Stimulated activated CD4-positive, alpha-beta T cell treated with anti-CD3 and anti-CD28 coated beads, Interleukin-4, amount 100 ng/mL, for 1 hour (primary cell): ENCODE measurements at places on chromosomes 12 and 14.

- no peak for DNase-seq
These were observed 548.6 kb upstream of the TBX3 start for GRCh38 chr12:115232455-115233156.

- no peak for DNase-seq
These were observed 41.9 kb upstream of the POC1B start for GRCh38 chr12:89567691-89568239.

- no peak for DNase-seq
These were observed 75.5 kb upstream of the RERGL start for GRCh38 chr12:18165422-18165871.

GRCh38 chr14:24233538-24233866 is 773 bp downstream of the GMPR2 start:
- no peak for DNase-seq

DNA sequence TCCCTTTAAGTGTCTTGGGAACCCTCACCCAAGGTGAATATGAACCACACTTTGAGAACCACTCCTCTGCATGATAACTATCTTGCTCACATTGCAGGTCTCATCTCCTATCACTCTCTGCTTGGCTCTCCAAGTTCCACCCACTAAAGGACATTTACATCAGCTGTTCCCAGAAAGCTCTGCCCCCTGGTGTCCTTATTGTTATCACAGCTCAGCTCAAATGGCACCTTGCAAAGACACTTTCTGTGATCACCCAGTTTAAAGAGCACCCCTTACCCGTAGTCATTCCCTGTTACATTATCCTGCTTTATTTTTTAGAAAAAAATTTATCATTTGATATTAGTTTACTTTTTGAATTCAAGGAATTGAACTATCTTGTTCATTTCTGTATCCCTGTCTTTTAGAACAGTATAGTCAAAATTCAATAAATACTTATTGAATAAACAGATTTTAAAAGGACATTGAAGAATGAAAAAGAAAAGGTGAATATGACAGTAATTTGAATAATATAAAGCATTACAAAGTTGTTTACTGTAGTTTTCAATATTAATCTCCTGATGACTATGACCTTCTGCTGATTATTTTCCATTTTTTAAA is 20.5 kb upstream of the GUCY2C start:
- peak; percentile 22 for DNase-seq
